ENCODE measurements at places on chromosomes 7 and 10.

- no peak for DNase-seq
Observed at GRCh38 chr10:102796407-102797176, 40.6 kb downstream of the CYP17A1 start.

DNA sequence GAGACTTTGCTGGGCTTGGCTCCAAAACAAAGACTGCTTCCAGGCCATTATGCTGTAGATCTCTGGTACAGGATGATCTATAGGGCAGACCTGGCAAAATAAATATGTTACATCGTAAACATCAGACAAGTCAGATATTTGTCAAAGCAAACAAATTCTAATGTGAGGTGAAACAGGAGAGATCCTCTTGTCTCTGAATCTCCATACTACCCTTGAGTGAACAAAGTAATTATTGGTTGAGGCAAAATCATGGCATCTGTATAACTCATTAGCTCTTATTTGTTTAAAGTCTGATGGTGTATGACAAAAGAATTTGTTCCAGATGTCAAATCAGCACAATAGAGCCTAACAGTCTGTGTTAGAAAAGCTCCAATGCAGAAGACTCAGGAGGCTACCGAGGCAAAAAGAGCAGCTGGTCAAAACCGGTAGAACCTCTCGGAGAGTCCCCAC is 1291.5 kb downstream of the TYW1 start:
- DNase-seq: no peak

GRCh38 chr10:58109731-58110130 is 158.0 kb downstream of the IPMK start:
- no peak for DNase-seq

DNA sequence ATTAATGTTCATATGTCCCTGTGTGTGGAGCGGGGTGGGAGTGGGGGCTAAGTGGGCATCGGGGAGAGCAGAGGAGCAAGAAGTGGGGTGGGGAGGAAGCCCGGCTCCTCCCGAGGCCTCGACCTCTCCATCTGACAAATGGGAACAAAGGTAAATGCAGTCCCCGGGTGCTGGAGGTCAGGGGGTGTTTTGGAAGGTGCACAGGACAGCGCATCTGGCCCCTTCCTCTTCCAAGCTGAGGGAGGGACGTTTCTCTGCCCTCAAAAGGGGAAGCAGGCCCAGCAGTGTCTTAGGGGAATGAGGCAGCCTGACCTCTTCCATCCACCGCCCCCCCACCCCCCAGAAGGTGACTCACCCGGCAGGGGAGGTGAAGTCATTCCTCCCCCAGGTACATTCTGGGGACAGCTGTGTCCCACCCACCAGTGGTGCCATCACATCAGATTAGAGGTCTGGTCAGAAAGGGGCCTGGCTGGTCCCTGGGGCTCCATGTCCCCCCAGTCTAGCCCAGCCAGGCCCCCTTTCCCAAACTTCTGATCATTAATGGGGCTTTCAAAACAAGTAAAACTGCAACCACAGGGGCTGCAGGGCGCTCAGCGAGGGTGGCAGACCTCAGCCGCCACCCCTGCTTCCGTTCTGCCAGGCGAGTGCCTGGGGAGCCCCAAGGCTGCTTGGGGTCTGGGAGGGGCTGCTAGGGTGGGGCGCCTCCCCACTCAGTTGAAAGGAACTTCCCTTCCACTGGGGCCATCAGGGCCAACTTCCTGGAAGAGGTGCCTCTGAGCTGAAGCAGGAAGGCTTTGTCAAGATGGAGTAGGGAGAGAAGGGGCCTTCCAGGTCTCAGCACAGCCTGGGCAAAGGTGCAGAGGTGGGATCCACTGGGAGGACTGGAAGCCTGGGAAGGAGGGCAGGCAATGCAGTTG is 10.8 kb downstream of the LFNG start:
- peak; percentile 58 for DNase-seq

GRCh38 chr7:104410742-104411141 is 82.3 kb downstream of the LHFPL3 start:
- DNase-seq: no peak

DNA sequence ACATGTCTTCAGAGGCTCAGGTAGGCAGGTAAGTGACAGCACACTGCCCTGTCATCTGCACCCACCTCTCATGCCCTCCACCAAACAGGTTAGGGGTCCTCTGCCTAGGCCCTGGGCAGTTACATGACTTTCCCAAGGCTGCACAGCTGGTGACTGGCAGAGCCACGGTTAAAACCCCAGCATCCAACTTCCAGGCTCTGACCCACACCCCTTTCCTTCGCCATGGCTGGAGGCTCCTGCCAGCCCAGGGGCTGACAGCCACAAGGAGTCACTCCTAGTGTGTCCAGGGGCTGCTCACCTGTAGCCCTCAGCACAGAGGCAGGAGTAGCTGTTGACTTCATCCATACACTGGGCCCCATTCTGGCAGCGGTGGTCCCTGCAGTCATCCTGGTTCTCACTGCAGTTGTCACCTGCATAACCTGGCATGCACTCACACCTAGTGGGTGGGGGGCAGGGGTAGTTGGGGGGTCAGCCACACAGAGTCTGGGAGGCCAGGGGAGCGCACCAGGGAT is 175.0 kb downstream of the SLIT1 start:
- no peak for DNase-seq

- DNase-seq: no peak
Observed at GRCh38 chr10:35259769-35260397, 76.4 kb upstream of the CCNY start.

DNA sequence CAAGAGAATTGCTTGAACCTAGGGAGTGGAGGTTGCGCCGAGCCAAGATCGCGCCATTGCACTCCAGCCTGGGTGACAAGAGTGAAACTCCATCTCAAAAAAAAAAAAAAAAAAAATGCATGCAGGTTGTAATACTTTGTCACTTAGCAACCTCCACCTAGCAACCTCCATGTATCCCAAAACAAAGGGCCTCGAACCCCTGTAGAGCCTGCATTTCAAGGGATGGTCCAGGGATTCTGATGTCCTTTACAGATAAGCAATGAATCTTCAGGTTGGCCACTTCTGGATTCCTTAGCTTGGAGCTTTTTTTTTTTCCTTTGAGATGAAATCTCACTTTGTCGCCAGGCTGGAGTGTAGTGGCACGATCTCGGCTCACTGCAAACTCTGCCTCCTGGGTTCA is 1211.0 kb downstream of the TYW1 start:
- DNase-seq: no peak

DNA sequence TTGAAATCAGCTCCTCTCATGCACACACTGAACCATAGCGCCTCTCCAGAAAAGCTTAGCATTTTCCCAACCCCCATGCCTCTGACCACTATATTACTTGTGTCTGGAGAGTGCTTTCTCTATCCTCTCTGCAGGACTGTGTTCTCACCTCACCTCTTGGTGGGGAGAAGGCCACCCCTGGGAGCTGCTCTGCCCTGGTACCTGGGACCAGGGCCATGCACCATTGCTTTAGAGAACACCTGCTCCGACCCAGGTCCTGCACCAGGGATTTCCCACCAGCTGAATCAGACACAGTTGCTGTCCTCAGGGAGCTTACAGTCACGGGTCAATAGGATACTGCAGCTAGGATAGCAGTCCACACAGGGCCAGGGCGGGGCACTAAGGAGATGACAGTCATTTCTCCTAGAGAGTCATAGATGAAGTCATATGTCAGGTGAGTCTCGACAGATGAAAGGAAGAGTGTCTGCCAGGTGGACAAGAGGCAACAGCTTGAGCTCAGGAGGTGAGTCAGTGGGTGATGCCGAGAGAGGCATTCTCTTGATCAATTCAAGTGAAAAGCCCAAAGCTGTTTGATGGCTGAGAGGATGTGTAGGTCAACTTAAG is 619 bp upstream of the LMTK2 start:
- DNase-seq: no peak

DNA sequence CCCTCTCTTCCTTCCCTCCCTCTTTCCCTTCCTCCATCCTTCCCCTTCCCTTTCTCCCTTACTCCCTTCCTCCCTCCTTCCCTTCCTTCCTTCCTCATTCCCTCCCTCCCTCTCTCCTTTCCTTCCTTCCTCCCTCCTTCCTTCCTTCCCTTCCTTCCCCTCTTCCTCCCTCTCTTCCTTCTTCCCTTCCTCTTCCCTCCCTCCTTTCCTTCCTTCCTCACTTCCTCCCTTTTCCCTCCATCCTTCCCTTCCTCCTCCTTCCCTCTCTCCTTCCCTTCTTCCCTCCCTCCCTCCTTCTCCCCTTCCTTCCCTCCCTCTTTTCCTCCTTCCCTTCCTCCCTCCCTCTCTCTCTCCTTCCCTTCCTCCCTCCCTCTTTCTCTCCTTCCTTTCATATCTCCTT is 12.7 kb upstream of the SLC18A2 start:
- DNase-seq: no peak

- no peak for DNase-seq
Observed at GRCh38 chr7:79893991-79894390, 240.6 kb upstream of the GNAI1 start.

- DNase-seq: no peak
Observed at GRCh38 chr7:74476626-74477025, 22.9 kb downstream of the GTF2IRD1 start.

GRCh38 chr7:152336754-152337368 is 98.9 kb downstream of the KMT2C start:
- no peak for DNase-seq

GRCh38 chr7:157540020-157540419 is 203.2 kb downstream of the DNAJB6 start:
- no peak for DNase-seq
